ENCODE measurements at places on chromosomes 3 and 15.

- no peak for DNase-seq
These were observed 86.1 kb downstream of the CCNL1 start for GRCh38 chr3:157073810-157074209.

GRCh38 chr15:48784756-48785155 lies 26.1 kb downstream of the CEP152 start:
- no peak for DNase-seq

GRCh38 chr15:77187751-77188464 lies 117.0 kb upstream of the TSPAN3 start:
- DNase-seq: peak; percentile 12

DNA sequence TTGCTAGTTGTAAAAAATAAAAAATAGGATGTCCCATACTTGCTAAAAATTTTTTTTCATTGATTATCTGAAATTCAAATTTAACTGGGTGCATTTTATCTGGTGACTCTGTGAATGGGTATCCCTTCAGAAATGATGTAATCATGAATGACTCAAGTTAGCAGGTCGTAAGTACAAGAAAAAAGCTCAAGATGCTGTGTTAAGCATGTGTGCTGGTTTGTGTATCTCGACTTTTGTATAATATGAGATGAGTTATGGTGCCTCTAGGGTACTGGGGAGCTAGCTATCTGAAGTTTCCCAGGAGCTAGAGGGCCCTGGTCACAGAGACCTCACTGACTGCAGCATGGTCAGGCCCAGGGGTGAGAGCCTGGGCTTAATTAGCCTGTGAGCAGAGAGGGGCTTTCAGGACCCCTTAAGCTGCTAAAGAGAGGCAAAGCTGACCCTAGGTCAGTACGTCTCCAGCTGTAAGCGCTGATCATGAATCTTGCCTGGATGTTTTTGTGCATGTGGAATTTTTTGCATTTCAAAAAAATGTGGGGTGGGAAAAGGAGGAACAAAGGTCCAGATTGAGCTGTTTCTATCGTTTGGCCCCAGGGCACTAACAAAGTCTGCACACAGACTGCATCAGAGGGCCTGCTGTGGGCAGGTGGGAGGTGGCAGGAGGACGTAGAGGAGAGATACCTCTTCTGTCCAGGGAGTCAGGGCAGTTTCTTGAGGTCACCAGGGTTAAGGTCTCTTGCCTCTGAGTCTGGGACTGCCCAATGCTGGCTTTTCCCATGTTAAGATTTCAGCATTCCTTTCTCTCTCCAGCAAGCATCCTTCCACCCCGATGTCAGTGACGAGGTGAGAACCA lies 233.2 kb upstream of the TPM1 start:
- DNase-seq: no peak

DNA sequence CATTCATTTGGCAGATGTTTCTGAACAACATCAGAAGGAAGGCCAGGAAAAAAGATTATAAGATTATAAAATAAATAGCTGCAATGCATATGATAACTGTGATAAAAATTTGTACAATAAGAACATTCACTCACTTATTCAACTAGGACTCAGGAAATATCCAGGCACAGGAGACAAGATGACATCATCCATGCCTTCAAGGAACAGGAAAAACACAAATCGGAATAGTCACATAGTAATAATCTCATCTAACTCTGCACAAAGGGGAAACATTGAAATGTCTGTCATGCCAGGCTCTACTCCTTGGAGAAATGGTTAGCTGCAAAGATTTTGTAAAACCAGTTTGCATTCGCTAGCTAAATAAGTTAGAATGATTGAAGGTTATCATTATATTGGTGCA lies 233.5 kb upstream of the AGTR1 start:
- DNase-seq: no peak

Data from activated CD8-positive, alpha-beta memory T cell treated with anti-CD3 and anti-CD28 coated beads for 4 hours (primary cell).